ENCODE measurements at places on chromosomes 2 and 18.

DNA sequence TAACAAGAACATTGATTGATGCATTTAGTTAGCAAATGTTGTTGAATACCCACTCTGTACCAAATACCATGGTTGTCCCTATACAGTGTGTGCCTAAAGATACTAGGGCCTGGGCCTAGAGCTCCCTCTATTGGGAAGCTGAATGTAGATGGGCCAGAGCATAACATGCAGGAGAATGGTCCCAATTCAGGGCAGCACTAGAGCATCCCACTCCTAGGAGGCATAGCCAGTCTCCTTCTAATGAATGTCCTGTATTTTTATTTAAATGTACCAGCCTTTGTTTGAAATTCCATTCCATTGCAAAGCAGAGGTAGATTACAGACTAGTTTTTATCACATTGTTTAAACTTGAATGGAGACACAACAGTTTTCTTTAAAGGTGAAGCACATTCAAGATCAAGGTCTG, 90.6 kb downstream of the FEZ2 start:
- no peak for DNase-seq

DNA sequence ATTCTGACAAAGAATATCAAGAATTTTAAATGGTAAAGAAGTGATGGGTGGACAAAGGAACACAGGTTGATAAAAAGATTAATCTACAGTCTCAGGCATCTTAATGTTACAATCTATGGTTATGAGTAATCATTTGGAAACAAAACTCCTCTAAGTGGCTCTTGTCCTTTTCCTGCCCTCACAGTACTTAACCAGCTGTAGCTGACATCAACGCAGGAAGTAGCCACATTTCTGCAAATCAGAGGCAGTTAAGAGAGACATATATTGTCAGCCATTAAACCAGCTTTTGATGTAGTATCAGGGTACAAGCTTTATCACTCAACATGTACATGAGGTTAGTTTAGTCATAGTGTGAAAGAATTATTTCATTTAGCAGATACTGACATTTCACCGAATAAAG, 244.6 kb downstream of the NR4A2 start:
- DNase-seq, result no peak

GRCh38 chr18:7941533-7941932, 374.4 kb downstream of the PTPRM start:
- DNase-seq, result peak; percentile 88

GRCh38 chr2:68250652-68251186, 1.6 kb downstream of the PPP3R1 start:
- no peak for DNase-seq

GRCh38 chr18:7821784-7822183, 254.7 kb downstream of the PTPRM start:
- no peak for DNase-seq

- DNase-seq, result no peak
These were observed 16.7 kb downstream of the DNMT3A start for GRCh38 chr2:25324905-25325592.

- DNase-seq, result no peak
These were observed 43.2 kb downstream of the C2orf76 start for GRCh38 chr2:119323459-119323858.

DNA sequence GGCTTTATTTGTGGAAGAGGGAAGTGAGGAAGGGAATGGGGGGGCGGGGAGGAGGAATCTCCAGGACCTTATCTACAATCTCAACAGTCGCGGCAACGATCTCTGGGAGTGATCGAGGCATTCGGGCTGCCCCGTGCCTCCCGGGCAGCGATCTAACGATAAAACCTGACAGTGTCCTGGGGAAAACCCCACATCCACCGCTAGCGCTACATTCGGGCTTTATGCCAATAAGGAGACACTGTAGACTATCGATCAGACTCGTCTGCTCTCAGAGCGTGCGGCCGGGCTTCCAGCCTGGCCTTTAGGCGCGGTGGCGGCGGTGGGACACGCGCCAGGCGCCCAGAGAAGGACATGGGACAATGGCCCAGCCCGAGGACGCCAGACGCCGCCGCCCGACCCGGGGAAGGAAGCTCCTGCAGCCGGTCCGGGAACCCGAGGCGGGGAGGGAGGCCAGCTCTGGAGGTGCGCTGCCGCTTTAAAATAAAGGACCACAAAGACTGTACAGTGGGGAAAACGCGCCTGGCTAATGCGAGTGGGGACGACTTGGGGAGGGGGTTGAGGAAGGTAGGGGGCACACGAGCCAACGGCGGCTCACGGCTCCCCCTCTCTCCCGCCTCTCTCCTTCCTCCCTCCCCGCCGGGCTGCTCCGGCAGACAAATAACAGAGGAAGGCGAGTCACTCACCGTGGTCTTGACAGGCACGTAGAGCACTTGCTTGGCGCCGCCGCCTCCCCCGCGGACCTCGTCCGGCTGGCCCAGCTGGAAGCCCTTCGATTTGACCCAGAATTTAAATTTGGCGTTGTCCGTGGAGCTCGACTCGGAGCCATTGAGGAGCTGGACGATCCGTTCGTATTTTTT, 2.2 kb downstream of the NOL4 start:
- peak; percentile 57 for DNase-seq

DNA sequence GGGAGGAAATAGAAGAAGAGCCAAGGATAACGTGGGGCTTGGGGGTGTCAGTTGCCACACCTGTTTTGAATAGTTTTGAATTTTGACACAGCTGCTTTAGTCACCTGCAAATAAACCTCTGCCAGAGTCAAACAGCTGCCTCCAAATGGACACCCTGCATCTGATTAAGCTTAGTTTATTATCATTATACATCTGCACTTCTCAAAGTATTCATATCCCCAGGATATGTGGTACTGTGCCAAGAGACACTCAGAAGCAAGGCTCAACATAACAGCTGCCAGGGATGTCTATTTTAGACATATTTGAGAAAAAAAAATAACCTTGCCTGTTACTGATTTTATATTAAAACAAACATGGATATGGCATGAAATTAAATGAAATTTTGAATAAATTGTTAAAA, 122.5 kb upstream of the WDR75 start:
- no peak for DNase-seq

DNA sequence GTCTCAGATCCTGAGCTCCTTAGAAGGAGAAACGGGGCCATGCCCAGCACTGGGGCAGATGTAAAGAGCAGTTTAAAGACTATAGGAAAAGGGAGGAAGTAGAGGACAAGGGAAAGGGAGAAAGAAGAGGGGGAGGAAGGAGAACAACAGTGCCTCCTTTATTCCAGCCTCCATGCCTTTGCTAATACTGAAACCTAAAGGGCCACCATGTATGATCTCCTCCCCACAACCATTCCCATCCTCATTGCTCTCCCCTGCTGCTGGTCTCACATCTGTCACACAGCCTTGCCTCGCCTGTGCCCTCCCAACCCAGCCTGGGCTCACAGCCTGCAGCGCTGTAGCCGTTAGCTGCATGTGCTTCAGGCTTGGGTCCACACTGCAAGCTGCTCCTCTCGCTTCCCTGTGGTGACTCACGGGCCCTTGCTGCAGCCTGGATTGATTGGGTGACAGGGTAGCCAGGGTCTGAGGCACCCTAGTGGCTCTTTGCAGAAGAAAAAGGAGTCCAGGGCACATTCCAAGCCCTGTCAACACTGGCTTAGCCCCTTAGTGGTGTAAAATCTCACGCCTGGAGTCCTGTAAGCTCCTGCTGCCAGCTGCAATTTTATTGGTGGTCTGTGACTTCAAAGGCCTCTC, 281.9 kb downstream of the SRBD1 start:
- no peak for DNase-seq

- no peak for DNase-seq
These were observed 961.6 kb upstream of the CHAC2 start for GRCh38 chr2:52805901-52806410.

- no peak for DNase-seq
These were observed 18.9 kb downstream of the STON1 start for GRCh38 chr2:48548840-48549239.

DNA sequence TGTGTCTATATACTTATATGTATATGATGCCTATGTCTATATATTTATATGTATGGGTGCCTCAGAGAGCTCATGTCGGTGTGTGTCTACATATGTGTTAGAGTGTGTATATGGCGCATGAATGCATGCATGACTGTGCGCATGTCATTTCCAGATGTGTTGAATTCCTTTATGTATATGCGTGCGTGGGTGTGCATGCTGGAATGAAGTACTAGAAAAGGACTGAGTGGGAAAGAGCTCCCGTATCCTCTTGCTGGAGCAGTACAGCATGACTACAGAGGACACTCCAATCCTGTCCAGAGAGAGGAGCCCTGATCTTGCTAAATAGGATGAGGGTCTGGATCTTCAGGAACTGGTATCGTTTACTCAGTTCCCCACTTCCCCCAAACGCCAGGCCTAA, 56.8 kb upstream of the LRPPRC start:
- no peak for DNase-seq

DNA sequence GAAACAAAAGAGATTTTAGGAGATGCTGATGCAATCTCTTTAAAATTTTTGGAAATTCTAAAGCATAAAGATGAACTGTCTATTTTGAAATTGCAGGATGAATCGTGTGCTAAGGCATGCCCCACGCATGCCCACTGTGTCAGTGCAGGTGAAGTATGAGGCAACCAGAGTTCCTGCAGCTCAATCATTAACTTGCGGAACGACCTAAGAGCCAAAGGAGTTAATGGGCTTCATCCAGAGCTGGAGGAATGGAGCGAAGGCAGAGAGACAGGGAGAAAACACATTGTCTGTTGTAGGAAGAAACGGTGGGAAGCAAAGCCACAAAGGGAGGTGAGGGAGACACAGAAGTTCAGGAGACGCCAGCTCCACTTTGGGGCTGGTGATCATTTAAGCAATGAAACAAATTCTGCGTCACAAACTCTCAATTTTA, 265.2 kb downstream of the CCDC85A start:
- no peak for DNase-seq

All from NCI-H2081 treated with DMSO at 0.1 percent for 48 hours (cell line).